Neural progenitor cell (in vitro differentiated cells): ENCODE measurements at places on chromosomes 13 and 19.

DNA sequence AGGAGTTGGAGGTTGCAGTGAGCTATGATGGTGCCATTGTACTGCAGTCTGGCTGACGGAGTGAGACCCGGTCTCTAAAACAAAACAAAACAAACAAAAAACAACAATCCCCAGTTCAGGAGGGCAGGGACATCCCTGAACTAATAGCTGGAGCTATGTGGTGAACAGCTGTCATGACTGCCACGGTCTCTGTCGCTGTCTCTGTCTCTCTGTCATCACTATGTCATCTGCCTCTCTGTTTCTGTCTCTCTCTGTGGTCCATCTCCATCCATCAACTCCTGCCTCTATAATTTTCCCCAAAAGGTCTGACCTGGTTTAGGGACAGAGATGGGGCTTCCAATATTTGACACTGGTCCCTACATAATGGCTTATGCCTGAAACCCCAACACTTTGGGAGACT is 7.4 kb downstream of the ITPKC start:
- DNase-seq: no peak

GRCh38 chr19:57803594-57804325 is 11.0 kb downstream of the ZNF552 start:
- peak; percentile 95 for DNase-seq

DNA sequence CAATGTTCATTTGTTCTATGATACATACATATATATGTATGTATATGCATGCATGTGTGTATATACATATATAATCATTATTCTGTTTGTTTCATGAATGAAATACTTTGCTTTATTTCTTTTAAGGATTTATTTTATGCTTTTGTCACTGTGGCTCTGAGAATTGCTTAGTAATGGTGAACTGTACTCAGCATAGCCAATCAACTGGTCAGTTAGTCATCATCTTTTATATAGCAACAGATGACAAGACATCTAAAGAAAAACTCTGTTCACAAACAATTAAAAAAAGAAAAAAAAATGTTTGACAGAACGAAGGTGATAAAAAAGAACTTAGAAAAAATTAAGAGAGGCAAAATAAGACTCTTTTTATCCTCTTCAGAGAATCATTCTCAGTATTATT is 1440.3 kb downstream of the PCDH9 start:
- no peak for DNase-seq

- DNase-seq: peak; percentile 28
Measured at GRCh38 chr19:991174-991931, 7.2 kb downstream of the WDR18 start.

DNA sequence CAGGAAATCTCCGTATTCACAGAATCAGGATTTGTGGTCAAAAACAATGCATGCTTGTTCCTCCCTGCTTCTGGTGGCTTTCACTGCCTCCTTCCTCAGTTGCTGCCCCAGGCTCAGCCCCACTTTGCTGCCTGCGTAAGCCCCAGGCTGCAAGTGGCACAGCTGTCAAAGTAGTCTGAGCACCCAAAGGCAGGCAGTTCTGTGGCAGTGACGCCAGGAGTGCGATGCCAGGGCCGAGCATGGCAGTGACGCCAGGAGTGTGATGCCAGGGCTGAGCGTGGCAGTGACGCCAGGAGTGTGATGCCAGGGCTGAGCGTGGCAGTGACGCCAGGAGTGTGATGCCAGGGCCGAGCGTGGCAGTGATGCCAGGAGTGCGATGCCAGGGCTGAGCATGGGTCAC is 77.3 kb upstream of the GPR183 start:
- no peak for DNase-seq

GRCh38 chr13:82681535-82681934 is 1200.7 kb downstream of the SLITRK1 start:
- DNase-seq: no peak

- peak; percentile 73 for DNase-seq
Measured at GRCh38 chr13:26561651-26562511, 4.4 kb downstream of the WASF3 start.

GRCh38 chr19:19026299-19026971 is 6.9 kb downstream of the SUGP2 start:
- DNase-seq: peak; percentile 7

DNA sequence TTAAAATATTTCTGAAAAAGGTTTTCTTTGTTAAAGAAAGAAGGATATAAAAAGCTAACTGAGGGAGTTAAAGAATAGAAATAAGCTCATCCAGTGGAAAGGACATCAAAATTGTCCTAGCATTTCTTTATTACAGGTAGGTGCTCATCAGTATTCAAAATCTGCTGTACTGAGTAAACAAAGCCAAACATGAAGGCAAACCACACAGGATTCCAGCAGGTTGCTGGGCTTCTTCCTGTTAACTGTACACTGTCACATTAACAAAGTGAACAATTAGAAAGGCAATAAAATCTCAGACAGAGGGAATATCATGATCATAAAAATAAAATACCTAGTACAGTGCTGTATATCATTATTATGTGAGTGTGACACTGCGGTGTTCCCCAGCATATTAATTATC is 1541.0 kb downstream of the SLITRK5 start:
- no peak for DNase-seq

GRCh38 chr13:43305416-43305815 is 282.0 kb downstream of the DNAJC15 start:
- no peak for DNase-seq

- DNase-seq: no peak
Measured at GRCh38 chr13:103157434-103158145, 91.4 kb upstream of the SLC10A2 start.

GRCh38 chr19:55677572-55678028 is 2.6 kb downstream of the EPN1 start:
- no peak for DNase-seq

GRCh38 chr13:83471011-83471410 is 411.3 kb downstream of the SLITRK1 start:
- DNase-seq: no peak

- DNase-seq: no peak
Measured at GRCh38 chr13:113585896-113586295, 1.3 kb downstream of the TFDP1 start.

DNA sequence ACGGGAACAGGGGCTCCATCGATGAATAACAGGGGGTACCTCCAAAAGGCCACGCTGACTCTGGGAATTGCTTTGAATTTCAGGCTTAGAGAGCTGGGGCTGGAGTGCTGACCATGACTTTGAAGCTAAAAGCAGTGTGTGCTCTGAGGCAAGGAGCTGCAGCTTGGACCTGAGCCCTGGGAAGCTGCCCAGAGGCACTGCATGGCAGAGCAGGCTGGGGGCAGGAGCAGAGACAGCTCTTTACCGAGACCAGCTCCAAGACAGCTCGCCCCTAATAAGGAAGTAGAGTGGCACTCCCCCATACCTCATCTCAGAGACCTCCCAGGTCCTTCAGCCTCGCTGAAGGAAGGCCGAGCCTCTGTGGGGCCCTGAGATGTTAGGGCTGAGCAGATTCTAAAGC is 200.2 kb downstream of the COL4A1 start:
- DNase-seq: no peak

DNA sequence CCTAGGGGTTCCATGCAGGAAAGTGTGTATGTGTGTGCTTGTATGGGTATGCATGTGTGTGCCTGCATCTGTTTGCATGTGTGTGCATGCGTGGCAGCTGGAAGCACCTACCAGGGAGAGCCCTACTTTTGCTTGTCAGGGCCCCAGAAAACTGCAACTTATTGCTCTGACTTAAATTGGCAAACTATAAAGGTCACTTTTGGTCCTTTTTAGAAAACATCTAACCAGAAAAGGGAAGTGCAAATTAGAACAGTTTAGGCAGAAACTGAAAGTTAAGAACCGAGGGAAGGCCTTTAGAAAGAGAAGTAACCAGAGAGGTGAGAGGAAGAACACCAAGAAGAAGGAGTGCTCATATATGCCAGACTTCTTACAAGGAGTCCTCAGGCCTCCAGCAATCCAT is 32.5 kb downstream of the DLEU7 start:
- no peak for DNase-seq

DNA sequence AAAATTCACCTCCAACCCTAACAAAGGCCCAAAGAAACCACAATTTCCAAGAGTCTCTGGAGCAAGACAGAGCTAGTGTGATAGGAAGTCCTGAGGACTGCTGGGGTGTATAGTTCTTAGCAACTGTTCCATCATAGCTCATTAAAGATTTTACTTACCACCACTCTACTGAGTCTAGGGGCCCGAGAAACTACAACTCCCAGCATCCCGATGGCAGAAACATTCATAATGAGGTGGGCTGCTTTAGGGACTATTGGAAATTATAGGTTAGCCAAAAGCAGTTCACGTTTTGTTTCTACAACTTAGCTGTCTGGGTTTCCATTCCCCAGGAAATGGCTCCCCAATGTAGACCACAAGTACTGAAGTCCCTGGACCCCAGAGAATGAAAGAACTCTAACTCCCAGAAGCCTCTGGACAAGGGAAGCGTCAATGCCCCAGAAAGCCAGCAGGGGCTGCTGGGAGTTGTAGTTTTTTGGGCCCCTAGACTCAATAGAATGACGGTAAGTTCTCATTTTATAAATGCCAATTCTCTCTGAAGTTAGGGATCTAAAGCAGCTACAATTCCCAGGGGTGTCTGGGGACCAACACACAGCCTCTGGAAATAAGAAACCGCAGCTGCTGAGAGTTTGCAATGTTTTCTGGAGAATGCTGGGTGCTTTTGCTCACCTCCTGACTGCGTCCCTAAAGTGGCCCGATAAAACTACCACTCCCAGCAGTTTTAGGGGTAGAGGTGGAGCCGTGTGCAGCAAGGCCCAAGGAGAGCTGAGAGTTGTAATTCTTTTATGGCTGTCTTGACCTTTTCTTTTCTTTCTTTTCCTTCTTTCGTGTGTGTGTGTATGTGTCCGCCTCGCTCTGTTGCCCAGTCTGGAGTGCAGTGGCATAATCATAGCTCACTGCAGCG is 11.1 kb downstream of the FTL start:
- peak; percentile 71 for DNase-seq

- no peak for DNase-seq
Measured at GRCh38 chr13:64127856-64128255, 2712.2 kb upstream of the PCDH20 start.

DNA sequence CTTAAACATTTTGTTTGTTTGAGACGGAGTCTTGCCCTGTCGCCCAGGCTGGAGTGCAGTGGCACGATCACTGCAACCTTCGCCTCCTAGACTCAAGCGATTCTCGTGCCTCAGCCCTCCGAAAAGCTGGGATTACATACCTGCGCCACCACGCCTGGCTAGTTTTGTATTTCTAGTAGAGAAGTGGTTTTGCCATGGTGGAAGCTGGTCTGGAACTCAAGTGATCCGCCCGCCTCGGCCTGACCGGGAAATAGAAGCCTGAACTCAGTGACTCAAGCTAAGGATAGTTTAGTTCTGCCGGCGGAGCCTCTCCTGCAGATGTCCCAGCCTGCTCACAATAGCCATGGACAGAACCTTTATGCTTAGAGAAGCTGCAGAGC is 53.0 kb upstream of the ZNF254 start:
- DNase-seq: peak; percentile 46
